Thoracic aorta (tissue), 2 donors: ENCODE measurements at places on chromosomes 5 and 9.

DNA sequence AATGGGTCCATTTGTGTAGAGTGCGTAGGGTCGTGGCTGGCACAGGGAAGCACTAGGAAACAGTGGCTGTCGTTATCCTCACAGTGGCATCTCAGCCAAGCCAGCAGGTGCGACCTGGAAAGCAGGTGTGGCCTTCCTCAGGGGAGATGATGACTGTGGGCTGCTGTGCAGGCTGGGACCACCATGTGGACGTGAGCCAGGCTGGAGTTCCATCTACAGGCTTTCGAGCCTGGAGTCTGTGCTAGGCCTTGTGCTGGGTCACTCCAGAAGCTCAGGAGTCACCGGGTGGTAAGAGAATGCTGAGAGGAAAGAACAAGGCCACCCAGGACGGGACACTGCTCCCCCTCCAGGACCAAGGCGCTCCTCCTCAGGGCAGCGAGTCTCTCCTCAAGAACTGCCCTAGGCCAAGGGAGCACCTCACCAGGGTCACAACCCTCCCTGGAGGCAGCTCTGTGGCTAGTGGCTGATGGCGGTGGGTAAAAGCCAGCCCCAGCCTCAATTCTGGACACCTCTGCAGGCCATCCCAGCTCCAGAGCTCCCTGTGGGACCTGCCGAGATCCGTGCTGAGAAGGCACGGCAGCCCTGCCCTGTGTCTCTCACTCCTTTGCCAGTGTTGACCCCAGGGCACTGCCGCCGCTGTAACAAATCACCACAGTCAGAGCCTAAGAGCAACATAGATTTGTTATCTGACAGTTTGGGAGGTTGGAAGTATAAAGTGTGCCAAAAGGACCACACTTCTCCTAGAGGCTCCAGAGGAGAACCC lies 36.0 kb downstream of the WHRN start:
- no peak for DNase-seq

GRCh38 chr9:31168161-31168560 lies 1216.3 kb upstream of the ACO1 start:
- DNase-seq: no peak

GRCh38 chr5:79800979-79801827 lies 111.6 kb downstream of the CMYA5 start:
- no peak for DNase-seq

DNA sequence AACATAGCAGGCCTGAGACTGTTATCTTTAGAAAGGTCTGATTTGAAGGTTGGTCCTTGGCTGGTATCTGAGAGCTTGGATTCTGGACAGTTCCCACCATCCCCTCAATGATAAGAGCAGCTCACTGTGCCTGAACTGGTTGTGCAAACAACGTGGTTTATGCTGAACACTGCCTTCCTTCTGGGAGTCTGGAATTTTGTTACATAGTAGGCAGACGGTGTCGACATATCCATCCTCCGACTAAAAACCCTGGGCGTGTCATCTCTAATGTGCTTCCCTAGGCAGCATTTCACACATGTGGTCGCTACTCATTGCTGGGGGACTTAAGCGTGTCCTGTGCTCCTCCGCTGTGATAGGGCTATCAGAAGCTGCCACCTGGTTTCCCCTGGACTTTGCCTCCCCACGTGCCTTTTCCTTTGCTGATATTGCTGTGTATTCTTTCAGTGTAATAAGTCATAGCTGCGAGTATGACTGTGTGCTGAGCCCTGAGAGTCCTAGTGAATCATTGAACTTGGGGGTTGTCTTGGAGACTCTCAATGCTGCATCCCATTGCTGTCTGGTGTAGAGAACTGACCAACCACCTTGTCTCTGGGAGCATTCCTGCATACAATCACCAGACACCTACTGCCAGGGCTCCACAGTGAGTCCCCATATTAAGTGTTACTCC lies 119.1 kb upstream of the TBC1D2 start:
- no peak for DNase-seq

GRCh38 chr9:102652471-102652870 lies 342.7 kb upstream of the CYLC2 start:
- DNase-seq: no peak

- DNase-seq: peak; percentile 85
Measured at GRCh38 chr5:174532455-174533453, 191.6 kb upstream of the MSX2 start.

DNA sequence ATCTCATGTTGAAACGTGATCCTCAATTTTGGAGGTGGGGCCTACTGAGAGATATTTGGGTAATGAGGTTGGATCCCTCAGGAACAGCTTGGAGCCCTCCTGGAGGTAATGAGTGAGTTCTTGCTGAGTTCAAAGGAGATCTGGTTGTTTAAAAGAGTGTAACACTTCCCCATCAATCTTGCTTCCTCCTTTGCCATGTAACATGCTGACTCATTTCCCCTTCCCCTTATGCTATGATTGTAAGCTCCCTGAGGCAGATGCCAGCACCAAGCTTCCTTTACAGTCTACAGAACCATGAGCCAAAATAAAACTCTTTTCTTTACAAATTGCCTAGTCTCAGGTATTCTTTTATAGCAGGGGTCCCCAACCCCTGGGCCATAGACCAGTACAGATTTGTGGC lies 352.3 kb downstream of the SLCO4C1 start:
- no peak for DNase-seq

- DNase-seq: no peak
Measured at GRCh38 chr5:170523830-170524229, 20.0 kb downstream of the KCNIP1 start.

DNA sequence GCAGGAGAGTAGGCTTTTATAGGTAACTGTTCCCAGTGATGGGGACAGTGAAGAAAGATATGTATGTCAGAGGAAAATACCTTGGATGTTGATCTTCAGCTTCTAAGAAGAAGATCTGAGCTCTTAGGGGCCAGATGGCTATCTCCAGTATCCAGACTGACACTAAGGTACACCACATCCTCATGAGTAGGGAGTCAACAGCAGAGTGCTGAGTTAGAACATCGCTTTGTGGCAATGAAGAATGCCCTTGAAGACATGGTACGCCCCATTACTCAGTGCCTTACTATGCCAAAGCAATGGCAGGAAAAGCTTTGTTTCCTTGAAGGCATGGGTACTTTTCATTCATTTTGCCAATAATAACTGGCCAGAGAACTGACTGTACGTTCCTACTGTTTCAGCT lies 263.7 kb downstream of the CEMIP2 start:
- DNase-seq: no peak

DNA sequence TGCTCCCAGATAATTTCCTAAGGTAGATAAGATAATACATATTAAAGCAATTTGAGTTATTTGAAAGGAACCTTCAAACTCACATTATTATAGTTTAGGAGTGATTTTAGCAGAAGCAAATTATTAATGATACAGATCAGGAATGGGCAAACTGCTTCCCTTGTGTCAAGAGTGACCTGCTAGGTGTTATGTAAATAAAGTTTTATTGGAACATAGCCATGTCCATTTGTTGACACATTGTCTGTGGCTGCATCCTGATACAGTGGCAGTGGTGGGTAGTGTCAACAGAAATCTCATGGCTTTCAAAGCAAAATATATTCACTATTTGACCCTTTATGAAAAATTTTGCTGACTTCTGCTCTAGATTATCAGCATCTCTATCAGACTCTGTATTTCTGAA lies 11.4 kb upstream of the BASP1 start:
- DNase-seq: no peak

DNA sequence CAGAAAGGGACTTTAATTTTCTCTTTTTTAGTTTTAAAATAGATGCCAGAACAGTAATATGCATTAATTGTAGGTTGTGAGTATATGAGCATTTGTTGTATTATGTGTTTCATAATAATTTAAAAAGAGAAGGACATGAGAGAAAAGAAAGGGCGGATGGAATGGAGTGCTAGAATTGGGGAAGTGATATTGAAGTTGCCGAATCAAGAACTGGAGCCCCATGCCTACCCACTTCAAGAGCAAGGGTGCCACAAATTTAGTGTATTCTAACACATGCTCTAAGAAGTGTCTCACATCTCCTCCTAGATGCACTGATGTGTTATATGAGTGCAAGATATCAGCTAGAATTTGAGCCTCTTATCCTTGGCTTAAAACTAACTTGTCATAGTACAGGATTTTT lies 43.6 kb upstream of the FYB1 start:
- no peak for DNase-seq

DNA sequence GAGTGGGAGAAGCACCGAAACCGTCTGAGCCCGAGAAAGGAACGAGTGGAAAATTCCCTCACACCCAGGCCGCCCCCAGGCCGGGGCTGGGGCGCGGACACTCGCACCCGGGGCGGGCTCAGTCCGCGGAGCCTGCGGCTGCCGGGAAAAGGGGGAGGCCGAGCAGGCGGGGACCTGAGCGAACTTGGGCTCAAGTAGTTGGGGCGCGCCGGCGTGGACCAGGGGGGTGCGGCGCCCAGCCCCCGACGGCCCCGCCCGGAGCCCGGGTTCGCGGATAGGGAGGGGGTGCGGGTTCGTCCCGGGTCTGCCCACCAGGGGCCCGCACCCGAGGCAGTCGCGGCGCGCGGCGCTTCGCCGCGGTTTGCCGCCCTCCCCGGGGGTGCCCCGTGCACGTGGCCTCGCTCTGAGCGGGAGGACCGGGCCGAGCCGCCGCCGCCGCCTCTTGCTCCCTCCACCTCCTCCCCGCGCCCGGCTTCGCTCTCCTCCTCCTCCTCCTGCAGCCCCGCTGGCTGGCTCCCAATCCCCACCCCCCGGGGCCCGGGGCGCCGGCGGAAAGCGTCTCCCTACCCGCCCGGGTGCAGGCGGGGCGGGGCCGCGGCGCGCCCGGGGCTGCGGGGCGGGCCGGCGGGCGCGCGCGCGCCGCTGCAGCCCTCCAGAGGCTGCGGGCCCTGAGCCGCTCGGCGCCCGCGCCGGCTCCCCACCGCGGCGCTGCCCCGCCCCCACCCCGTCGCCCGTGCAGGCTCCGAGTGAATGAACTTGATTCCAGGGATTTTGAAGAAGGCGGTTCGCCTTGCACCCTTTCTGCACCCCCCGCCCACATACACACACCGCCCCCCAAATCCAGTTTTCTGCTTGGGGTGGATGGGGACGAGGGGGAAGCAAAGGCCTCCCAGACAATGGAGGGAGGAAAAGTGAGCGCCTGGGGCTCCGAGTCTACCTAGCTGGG lies 1.3 kb upstream of the NFIB start:
- DNase-seq: peak; percentile 63

DNA sequence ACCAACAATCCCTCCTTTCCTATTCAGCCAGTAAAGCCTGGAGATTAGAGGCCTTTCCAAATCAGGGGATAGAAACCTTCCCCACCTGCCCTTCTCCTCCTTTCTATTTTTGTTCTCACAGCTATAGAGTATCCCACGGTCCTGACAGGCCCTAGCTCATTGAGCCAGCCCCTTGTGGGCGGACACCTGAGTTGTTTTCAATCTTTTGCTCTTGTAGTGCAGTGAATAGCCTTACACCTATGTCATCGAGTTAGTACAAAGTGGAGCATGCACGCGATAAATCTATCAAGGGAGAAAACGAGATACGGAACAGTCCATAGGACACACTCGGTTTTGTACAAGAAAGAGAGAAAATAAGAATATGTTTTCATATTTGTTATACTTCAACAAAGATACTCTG lies 77.2 kb downstream of the TSPAN17 start:
- DNase-seq: no peak

DNA sequence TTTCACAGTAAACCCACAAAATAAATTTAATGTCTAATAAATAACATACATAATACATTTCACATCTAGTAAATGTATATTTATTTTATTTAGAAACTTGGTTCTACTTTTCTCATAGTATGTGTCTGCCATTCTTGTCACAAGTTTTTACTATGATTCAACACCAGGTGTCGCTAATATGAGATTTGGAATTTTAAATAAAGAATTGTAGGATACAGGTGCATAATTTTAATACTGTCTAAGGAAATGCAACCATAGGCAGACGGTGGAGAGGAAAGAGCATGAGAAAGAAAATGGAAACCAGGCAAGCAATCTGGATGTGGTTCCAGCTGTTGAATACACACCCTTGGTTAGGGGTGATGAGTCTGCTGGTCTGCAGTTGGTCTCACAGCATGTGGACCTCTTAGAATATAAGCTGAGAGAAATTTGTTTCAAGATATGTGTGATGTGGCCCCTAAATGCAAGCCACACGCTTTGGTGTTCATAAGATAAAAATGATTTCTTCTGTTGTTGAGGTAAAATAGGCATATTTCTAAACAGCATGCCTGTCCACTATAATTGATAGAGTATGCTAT lies 114.7 kb upstream of the TXNDC8 start:
- DNase-seq: no peak

GRCh38 chr9:133999851-134000265 lies 7.7 kb upstream of the VAV2 start:
- no peak for DNase-seq

DNA sequence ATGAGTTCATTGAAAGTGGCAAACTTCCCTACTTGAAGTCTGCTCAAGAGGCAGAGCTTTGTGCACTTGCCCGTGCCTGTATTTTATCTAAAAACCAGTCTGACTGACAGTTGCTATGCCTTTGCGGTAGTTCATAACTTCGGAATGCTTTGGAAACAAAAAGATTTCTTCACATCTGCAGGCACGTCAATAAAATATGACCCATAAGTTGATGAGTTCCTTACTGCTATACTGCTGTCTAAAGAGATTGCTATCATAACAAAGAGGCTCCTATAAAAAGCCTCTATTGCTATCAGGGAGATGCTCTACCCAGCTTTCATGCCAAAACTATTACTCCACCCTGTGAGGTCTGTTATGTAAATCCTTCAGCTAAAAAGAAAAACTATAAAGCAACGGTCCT lies 25.4 kb upstream of the RNF20 start:
- DNase-seq: no peak

- DNase-seq: no peak
Measured at GRCh38 chr9:18274693-18275092, 199.3 kb upstream of the ADAMTSL1 start.

- DNase-seq: no peak
Measured at GRCh38 chr9:137478962-137479861, 20.1 kb upstream of the NSMF start.

DNA sequence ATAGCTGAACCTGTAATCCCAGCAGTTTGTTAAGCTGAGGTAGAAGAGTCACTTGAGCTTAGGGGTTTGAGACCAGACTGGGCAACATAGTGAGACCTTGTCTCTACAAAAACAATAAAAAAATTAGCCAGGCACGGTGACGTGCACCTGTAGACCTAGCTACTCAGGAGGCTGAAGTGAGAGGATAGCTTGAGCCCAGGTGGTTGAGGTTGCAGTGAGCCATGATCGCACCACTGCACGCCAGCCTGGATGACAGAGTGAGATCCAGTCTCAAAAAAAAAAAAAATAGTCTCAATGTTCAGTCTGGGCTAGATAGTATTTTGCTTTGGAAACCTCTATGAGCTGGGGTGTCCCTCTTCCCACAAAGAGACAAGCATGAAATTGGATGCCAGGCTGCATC lies 51.9 kb upstream of the IQGAP2 start:
- no peak for DNase-seq

GRCh38 chr5:132687995-132688394 lies 14.2 kb downstream of the IL4 start:
- no peak for DNase-seq

DNA sequence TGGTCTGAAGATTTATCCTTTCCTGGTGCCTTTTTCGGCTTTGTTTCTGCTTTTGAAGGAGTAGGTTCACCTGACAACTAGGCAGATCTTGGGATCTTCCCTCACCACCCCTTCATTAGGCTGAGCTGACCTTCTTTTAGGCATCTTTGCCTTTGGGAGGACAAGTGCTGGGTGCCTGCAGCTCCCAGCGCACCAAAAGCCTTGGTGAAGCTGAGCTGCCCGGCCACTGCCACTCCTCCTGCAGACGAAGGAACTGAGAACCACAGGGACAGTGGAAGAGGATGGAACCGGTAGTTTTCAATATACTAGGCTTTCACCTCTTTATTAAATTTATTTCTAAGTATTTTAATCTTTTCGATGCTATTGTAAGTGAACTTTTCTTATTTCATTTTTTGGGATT lies 16.8 kb upstream of the MARCOL start:
- no peak for DNase-seq

- no peak for DNase-seq
Measured at GRCh38 chr5:133274597-133274935, 222.8 kb downstream of the HSPA4 start.
